Stimulated activated CD4-positive, alpha-beta T cell treated with anti-CD3 and anti-CD28 coated beads, Interleukin-1b, Interleukin-23, amount 100 ng/mL, for 1 hour (primary cell): ENCODE measurements at places on chromosomes 7 and 10.

DNA sequence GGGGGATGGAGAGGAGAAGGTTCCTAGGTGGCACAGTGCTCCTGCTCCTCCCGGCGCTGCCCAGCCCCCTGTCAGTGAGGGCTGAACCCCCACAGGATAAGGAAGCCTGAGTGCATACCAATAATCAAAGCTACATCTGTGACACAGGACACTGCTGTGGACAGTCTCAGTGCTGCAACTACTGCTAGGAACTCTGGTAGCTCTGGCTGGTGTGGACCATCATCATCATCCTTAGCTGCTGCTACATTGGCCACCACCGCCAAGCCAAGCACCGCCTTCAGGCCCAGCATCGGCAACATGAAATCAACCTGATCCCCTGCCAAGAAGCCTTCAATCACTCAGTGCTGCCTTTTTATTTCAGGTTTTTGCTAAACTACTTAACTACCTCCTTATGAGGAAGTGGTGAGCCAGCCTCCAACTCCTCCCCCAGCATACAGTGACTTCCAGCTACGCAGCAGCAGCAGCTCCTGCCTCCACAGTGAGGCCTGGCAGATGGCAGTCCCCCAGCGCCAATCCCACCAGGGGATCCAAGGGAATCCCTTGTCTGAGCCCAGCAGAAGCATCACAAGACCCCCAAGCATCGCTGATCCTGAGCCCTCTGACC, 32.1 kb upstream of the SLC26A4 start:
- DNase-seq: no peak

GRCh38 chr7:8133188-8133848, 128.6 kb downstream of the ICA1 start:
- DNase-seq: no peak

- DNase-seq: no peak
These were observed 5.5 kb downstream of the RAMP3 start for GRCh38 chr7:45162943-45163691.

DNA sequence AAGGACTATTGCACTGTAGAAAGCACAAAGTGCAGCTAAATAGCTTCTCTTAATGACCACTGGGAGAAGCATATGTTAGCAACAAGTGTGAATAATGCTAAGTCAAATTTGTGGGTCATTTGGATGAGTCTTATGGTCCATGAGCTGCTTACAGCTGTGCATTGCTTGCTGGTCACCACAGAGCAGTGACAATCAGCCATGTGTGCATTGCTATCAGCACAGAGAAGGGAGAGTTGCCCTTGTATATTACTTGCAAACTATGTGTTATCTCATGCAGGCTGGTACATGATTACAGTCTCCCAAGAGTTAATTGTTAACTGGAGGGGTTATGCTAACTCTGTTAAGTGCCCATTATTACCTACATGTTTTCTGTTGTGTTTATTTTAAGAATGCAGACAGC, 25.7 kb downstream of the MRPS33 start:
- DNase-seq: no peak

DNA sequence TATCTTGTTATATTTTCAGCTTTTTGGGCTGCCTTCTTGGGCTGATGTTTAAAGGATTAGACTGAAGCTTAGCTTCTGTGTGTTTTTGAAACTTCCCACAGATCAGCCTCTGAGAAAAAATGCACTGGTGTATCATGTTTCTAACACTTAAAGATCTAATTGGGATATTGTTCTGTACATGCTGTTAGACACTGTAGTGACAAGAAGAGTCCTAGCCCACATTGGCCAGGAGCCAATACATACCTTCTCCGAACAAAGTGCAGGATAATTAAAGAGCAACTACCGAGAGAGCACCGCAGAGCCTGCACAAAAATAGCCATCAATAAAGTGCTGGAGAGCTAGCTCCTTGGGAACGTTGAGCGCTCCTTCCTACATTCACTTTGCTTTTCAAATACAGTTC, 289.4 kb upstream of the SP8 start:
- no peak for DNase-seq

- DNase-seq: no peak
These were observed 507.9 kb upstream of the NRG3 start for GRCh38 chr10:81367132-81367531.

DNA sequence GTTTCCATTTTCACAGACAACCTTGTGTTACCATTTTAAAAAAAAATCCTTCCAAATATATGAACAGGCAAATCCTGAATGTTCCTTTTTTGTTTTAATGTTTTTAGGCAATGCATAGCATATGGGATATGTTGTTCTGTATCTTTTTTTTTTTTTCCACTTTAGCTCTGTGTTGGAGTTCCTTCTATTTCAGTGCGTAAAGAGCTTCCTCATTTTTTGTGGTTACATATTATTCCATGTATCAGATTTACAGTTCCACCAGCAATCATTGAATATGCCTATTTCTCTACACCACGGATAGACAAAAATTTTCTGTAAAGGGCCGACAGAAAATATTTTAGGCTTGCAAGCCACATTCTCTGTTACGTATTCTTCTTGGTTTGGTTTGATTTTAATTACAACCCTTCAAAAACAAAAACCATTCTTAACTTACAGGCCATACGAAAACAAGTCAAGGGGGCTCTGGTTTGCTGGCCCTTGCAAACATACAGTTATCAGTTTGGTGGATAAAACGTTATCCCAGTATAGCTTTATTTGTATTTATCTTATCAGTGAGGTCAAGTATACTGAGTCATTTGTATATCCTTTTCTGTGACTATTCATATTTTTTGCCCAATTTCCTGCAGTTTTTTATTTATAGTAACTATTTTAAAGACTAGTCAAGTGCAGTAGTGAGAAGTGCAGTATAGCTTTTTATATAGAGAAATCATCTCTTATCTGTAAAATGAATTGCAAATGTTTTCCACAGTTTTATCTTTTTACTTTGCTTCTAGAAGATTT, 55.7 kb downstream of the RALA start:
- no peak for DNase-seq

DNA sequence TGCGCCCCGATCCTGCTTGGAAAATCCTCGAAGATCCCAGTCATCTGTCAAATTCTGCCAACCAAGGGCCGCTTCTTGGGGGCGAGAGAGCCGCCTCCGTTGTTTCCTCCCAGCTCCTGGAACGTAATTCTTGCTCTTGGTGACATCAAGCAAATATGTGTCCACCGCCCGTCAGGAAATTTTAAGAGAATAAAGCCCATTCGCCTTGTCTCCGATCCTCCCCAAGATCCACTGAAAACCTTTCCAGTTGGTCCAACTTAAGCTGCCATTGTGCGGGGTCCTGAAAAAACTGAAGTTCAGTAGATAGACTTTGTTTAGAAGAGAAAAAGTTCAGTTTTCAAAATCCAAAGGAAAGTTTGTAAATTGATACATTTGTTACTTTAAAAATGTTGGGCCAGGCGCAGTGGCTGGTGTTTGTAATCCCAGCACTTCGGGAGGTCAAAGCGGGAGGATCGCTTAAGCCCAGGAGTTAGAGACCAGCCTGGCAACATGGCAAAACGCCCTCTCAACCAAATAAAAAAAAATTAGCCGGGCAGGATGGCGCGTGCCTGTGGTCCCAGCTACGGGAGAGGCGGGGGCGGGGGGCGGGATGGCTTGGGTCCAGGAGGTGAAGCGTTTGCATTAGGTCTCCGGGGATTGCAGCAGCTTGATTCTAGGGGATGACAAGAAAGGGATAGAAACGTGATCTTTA, 1.0 kb upstream of the ZNF800 start:
- no peak for DNase-seq

DNA sequence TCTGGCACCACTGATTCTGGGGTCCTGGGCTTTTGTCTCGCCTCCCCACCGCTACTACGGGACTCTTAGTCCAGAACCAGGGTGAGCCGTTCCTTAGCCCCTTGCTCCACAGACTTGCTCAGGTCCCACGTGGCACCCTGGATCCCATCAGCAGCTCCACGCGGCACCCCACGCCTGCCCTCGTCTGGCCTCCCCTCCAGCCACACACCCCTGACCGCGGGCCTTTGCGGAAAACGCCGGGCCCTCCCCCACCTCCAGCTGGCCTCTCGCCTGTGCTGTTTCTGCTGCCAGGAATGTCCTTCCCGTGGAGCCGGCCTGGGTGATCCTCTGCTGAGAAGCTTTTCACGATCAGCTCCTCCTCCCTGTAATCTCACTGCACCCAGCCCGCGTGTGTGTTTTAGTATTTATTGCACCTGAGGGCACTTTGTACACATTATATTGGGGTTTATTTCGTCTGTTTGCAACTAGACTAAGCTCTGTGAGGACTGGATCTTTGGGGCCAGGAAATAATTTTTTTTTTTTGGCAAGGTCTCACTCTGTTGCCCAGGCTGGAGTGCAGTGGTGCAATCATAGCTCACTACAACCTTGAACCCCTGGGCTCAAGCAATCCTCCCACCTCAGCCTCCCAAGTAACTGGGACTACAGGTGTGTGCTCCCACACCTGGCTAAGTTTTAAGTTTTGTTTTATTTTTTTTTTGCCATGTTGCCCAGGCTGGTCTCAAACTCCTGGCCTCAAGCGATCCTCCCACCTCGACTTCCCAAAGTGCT, 10.5 kb upstream of the TTYH3 start:
- DNase-seq: no peak

GRCh38 chr10:68077026-68077425, 1.9 kb upstream of the HERC4 start:
- no peak for DNase-seq

- DNase-seq: no peak
These were observed 25.3 kb downstream of the SLC29A3 start for GRCh38 chr10:71344154-71344925.

GRCh38 chr10:127971963-127972615, 65.2 kb downstream of the PTPRE start:
- no peak for DNase-seq

DNA sequence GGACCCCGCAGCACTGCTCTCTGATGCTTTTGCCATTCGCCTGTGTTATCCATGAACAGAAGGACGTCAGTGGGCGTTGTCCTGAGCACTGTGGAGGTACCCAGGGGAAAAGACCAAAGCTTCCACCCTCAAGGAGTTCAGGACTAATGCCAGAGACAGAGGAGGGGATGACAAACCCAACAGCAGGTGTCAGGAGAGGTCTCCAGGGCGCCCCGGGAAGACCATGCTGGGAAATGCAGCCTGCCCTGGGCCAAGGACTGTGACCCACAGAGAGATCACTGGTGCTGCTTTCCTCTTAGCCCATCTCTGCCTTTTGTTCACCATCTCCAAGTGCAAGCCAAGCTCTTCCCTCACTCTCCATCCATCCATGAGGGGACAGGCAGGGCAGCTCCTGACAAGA, 166.8 kb upstream of the PFKP start:
- no peak for DNase-seq

DNA sequence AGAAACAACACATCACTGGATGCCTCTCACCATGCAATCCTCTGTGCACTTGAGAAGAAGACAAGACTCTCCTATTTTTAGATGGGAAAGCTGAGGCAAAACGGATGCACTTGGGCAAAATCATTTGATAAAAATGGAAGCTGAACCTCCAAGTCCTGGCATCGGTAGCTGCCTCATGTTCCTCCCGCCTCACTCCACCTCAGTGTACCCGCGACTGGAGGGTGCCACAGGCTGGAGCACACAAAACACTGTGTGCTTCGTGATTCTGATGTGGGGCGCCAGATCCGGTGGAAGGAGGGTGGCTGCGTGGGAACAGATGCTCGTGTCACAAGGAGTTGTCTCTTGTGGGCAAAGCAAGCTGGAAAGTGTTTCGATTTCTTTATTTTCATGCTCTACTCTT, 41.3 kb downstream of the TAS2R41 start:
- no peak for DNase-seq

DNA sequence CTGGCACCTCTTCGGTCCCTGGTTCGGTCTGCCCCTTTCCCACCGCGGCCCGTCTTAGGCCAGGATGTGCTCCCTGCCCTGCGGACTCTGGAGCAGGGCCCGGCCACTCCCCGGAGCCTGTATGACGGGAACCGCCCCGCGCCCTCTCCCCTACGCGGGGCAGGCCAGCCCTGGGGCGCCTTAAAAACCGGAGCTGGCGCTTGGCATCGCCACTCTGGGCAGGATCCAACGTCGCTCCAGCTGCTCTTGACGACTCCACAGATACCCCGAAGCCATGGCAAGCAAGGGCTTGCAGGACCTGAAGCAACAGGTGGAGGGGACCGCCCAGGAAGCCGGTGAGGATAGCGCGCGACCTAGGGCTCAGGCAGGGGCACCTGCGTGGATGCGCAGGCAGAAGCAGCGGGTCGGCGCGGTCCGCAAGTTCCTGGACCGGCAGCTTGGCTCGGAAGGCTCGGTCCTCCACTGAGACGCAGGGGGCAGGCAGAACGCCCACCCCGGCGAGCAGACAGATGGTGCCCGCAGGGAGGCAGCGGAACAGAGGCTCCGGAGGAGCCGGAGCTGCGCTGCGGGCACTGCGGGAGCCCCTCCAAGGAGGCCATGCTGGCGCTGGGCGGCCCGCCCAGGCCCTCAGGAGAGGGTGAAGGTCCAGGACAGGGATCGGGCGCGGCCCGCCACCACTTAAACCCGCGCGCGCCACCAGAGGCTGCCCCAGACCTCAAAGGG, at the start of gene ADIRF:
ADIRF (plus strand) TSS at position 212 of the 723 bp plus-strand sequence; CDS start at position 275, 63 bp downstream.
- no peak for DNase-seq

- no peak for DNase-seq
These were observed 2.0 kb downstream of the INSIG1 start for GRCh38 chr7:155299535-155300202.
